ENCODE measurements at places on chromosomes 12 and 14.
A peak's percentile ranks its signal among the peaks of the same experiment; 100 is the strongest.

GRCh38 chr14:91388551-91388975 lies 29.1 kb downstream of the CCDC88C start:
- no peak for DNase-seq

DNA sequence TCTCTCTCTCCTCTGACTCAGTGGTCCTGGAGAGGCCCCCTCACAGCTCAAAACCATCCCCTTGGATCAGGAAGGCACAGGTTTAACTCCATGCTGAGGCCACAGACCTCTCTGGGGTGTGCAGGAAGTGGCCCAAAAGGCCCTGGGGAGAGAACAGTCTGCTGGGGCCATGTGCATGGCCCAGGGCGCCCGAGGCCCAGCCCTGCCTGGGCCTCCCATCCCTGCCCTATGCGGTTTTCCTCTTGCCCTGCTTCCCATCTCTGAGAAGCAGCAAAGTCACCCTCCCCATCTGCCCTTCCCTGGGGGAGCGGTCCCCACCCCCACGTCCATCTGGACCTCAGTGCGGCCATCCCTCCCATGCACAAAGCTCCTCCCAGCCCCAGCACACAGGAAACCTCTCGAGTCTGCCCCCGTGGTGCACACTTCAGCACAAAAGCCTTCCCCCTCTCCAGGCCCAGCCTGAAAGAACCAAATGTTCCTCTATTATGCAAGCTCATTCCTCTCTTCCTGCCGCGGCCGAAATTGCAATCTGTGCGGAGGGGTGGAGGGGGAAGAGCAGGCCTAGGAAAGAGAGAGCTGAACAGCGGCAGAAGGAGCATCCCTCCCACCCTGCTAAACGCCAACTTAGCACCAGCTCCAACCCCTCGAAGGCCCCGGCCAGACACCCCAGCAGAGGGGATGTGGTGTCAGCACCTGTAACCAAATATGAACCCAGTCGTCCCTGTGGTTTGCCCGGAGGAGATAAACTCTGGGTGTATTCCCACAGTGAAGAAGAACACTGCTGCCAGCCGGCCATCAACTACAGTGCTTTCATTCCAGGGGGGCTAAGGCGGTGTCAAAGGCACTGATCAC lies 108.5 kb downstream of the SCARB1 start:
- DNase-seq = peak; percentile 91

DNA sequence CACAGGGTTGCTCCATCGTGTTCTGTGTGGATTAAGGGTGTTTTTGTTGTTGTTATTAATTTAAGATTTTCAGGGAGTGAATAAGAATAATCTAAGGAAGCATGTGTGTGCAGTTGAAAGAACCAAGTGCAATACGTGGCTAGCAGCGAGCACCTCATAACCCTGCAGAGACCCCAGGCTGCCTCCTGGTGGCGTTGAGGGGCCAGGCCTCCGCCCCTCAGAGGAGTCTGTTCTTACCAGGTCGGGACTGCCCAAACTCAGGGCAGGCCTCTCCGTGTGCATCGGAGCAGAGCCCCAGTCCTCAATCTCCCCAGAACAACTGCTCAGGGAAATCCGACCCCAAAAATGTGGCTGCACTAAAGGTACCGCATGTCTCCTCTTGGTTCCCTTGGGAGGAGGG lies 36.8 kb downstream of the IL31 start:
- no peak for DNase-seq

DNA sequence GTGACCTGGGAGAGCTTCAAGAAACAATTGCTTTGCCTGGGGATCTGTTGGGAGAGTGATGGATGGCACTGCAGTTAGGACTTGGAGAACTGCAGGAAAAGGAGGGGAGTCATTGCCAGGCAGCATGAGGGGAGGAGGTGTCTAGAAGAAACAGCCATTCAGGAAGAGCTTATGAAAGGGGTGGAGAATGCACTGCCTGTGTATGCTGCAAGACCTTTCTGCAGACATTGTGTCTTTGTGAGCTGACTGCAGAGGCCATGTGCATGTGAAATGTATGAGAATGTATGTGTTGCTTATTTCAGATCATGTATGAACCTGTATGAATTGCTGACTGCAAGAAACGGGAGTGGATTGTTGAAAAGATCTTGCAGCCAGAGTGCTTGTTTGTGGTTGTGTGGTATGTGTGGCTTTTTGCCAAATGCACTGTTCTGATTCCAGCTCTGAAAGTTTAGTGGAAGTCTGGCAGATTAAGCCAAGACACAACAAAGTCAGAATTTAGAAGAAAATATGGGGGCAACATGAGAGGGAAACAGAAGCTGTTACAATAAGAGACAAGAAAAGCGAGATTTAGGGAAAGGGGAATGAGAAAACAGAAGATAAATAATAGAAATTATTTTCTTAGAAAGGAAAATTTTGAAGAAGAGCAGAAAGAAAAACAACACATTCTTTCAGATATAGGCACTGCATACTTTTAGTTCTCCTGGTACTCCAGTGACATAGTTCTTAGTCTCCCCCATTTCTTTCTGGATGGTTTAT lies 9.8 kb upstream of the RIMKLB start:
- DNase-seq = no peak

GRCh38 chr12:127060310-127060847 lies 1206.6 kb upstream of the TMEM132C start:
- no peak for DNase-seq

- no peak for DNase-seq
Measured at GRCh38 chr14:61280092-61280525, 1.0 kb downstream of the TMEM30B start.

DNA sequence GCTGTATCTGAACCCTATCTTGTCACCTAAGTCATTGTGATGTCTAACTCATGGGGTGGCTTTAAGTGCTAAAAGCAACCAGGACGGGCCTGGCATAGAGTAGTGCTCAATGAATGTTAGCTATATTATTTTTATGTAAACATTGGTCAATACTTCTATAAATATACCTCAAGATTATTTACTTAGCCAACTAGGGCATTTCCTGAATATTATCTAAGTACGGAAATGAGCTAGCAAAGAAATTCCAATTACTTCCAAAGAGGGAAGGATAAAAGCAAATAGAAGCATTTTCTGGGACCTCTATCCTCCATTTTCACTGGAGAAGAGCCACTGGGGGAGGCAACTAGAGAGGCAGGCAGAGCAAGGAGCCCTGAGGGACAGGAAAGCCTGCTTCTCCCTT lies 20.6 kb downstream of the CCDC92 start:
- DNase-seq = no peak

GRCh38 chr14:44846232-44846824 lies 115.4 kb downstream of the KLHL28 start:
- no peak for DNase-seq

GRCh38 chr12:27979145-27979544 lies 6.6 kb upstream of the PTHLH start:
- no peak for DNase-seq

- peak; percentile 81 for DNase-seq
Measured at GRCh38 chr12:57454566-57455373, at the start of gene INHBE. INHBE (plus strand) TSS chr12:57455307; CDS start chr12:57455537, 230 bp downstream.

GRCh38 chr12:56989861-56990610 lies 16.3 kb downstream of the ZBTB39 start:
- no peak for DNase-seq
